ENCODE measurements at places on chromosomes 5 and 9.

DNA sequence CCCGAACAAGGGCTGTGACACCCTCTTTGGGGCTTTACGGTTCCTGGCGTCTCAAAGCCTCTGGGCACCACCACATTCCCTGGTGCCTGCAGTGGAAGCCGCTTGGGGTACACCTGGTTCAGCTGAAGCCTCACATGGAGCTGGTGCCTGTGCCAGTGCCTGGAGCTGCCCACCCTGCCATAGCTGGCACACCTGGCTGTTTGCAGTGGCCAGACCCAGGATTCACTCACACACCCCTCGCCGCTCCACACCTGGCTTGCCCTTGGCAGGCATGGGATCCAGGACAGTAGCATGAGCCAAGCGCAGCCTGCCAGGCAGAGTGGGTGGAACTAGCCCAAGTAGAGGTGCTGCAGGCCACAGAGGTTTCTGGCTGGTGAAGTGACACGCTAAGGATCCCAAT is 641.8 kb downstream of the TLE4 start:
- DNase-seq: no peak

GRCh38 chr5:42590566-42590965 is 166.1 kb upstream of the CCDC152 start:
- no peak for DNase-seq

DNA sequence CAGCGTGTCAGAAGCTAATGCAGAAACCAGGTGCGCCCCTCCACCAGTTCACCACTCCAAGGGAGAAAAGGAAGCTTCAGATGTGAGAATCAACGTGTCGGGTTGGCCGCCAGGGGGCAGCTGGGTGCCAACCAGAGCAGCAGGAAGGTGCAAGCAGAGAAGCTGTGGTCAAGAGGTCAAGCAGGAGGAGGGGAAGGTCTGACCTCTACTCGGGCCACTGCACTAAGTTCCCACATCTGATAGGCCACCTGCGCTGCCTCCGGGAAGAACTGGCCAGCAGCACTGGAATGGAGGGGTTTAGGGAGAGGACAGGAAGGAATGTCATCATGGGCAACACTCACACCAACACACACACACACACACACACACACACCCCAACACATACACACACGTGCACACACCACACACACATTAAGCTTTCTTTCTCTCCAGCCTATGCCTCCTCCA is 31.4 kb downstream of the ANXA6 start:
- peak; percentile 87 for DNase-seq

DNA sequence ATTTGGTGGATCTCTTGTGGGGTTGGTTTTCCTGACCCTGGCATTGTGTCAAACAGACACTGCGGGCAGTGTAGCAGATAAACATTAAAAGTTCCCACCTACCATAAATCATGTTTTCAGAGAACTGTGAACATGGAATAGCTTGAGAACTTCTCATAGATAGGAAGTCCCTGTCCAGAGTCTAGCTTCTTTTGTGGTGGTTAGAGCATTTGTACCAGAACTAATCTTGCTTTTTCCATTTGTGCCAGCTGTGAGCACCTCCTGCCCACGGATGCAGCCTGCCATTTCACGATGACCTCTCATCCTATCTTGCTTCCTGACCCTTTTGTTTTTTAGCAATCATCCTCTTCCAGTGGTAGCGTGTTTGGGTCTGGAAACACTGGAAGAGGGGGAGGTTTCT is 61.4 kb downstream of the FAM78A start:
- DNase-seq: no peak

DNA sequence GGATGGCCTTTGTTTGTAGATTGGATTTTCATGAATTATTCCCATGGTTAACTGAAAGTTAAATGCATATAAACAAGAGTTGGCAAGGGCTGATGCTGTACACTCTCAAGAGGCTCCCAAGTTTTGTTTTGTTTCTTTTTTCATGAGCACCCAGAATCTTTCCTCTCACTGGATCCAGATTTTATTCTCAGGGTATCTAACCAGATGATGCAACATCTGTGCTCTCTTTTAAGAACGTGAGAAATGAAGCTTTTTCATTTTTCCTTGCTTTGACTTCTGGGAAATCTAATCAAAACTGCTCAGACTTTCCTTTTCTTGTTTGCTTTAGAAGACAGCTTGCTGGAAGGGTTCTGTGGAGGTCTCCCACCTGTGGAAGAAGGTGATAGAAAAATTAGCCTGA is 142.7 kb upstream of the SLC12A2 start:
- no peak for DNase-seq

- no peak for DNase-seq
Observed at GRCh38 chr9:551986-552929, 289.2 kb upstream of the DMRT1 start.

- DNase-seq: no peak
Observed at GRCh38 chr9:103899866-103900265, 194.2 kb upstream of the SMC2 start.

GRCh38 chr5:66864240-66864884 is 268.2 kb downstream of the MAST4 start:
- DNase-seq: no peak

GRCh38 chr9:113979343-113980127 is 98.6 kb downstream of the AMBP start:
- DNase-seq: no peak

Data from left ventricle myocardium superior (tissue), 1 donor.